CD4-positive, alpha-beta T cell treated with Interleukin-6 at 100 ng/mL for 8 hours (primary cell): ENCODE measurements at places on chromosomes 11 and 22.

DNA sequence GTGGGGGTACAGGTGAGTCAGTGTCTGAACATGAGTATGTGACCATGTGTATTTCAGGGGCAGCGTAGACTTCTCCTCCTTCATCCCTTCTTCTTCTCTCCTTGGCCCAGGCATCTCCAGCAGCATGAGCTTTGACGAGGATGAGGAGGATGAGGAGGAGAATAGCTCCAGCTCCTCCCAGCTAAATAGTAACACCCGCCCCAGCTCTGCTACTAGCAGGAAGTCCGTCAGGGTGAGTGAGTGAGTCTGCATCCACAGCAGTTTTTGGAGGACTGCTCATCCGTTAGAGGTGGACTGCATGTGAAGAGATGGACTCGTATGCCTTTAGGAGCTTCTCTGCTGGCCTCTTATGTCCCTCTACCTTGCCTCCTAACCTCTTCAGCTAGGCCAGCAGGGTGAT is 15.6 kb downstream of the TUB start:
- DNase-seq: no peak

DNA sequence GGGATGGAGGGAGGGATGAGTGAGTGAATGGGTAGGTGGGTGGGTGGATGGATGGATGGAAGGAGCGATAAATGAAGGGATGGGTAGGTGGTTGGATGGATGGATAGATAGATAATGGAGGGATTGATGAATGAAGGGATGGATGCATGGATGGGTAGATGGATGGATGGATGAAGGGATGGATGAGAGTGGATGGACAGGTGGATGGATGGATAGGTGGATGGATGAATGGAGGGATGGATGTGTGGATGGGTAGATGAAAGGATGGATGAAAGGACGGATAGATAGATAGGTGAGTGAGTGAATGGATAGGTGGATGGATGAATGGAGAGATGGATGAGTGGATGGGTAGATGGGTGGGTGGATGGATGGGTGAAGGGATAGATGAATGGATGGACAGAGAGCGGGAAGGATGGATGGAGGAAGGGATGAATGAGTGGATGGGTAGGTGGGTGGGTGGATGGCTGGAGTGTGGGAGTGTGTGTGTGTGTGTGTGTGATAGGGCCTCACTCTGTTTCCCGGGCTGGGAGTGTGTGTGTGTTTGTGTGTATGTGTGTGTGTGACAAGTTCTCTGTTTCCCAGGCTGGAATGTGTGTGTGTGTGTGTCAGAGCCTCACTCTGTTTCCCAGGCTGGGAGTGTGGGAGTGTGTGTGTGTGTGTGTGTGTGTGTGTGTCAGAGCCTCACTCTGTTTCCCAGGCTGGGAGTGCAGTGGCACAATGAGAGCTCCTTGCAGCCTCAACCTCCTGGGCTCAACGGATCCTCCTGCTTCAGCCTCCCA is 2.1 kb upstream of the PRR33 start:
- DNase-seq: no peak

DNA sequence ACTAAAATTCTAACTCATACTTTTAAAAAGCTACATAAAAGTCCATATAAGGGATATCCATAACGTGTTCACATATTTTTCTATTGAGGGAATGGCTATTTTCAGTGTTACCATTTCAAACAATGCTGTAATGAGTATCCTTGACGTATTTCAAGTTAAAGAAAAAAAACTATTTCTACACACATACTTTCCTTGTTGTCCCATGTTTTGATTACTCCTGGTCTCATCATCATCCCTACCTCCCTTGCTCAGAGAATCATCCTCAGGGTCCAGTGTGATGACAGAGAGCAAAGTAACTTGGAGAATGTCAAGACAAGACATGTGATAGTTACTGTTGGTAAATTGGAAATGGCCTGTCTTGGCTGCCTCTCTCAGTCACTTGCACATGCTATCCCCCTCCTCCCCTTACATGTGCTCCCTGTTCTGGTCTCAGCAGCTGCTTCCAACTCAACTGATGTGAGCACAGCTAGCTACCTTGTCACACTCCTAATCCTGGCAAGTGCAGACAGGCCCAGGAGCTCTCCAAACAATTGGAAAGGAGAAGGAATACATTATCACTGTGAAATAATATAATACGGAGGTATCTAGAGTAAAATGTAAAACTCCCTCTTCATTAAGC is 21.8 kb downstream of the NUMA1 start:
- DNase-seq: no peak

GRCh38 chr11:126433244-126433846 is 77.9 kb downstream of the ST3GAL4 start:
- no peak for DNase-seq
